ENCODE measurements at places on chromosomes 11 and 22. TPM values are rescaled to one million over a fixed set of nuclear protein-coding genes. Genes with fewer than 3 reads are reported as not detected.

GRCh38 chr11:112401036-112401769 lies 140.5 kb upstream of the PLET1 start:
- no peak for DNase-seq

The TMEM123 gene
- 289 TPM for polyA plus RNA-seq

The CRYBB3 gene
- 0.19 TPM for polyA plus RNA-seq

The TMPRSS13 gene
- polyA plus RNA-seq = 10.2 TPM

DNA sequence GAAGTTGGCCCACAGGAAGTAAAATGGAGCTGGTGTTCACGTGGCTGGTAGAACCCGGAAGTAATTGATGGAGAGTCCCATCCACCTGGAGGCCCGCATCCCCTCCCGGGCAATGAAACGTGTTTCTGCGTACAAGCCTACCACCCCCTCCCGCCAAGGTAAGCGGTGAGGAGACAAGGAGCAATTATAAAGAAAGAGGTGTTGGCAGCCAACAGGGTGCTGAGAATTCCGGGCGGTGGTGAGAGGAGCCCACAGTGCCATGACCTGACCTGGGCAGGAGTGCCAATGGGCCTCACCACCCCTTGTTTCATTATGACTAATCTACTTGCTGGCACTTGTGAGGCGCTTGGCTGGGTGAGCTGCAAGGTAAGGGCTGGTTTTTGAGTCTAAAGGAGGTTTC lies 83.8 kb upstream of the BID start:
- no peak for DNase-seq

The CD3E gene
- polyA plus RNA-seq = 2.6 TPM

GRCh38 chr11:18000760-18001159 lies 12.1 kb downstream of the SERGEF start:
- no peak for DNase-seq

GRCh38 chr11:129724866-129725265 lies 90.8 kb upstream of the TMEM45B start:
- DNase-seq = no peak

DNA sequence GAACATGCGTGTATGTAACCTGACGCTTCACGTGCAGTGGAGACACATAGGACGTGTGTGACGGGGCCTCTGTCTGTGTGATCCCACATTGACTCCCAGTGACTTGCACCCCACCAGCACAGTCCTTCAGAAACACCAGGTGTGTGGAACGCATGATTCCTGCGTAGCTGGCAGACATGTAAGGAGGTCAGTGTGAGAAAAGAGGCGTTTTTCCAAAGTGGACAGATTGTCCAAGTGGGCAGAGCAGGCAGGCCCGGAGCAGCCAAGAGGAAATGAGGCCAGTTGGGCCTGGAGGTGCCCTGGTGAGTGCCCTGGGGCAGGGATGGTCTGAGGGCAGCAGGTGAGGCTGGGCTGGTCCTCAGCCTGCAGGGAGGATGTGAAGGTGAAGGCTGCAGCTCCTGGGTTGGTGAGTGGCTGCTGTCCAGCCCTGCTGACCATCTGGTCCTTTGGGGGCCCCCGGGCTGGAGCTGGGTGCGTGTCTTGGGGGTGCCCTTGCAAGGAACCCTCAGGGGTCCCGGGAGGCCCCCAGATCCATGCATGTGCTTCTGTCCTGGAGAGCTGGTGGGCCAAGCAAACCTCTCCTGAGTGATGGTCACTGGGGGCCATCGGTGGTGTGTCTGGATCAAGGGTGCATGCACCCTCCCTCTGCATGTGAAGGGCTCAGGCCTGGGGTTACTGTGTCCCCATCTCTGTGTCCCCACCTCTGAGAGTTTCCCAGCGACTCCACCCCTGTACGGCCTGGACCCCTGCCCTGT lies 26.6 kb downstream of the SHANK3 start:
- DNase-seq = no peak

The PLXNB2 gene
- 137 TPM for polyA plus RNA-seq

Measured in right lung (tissue), 10 donors.